ENCODE measurements at places on chromosomes 4 and X. TPM values are rescaled to one million over a fixed set of nuclear protein-coding genes. Genes with fewer than 3 reads are reported as not detected.

Gene SPANXA1
- total RNA-seq = not detected

Gene PTTG2
- not detected for total RNA-seq

Gene TGIF2LX
- not detected for total RNA-seq

Gene NKX6-1
- total RNA-seq = not detected

Gene PDE5A
- 39.7 TPM for total RNA-seq

Gene AREG
- 4.0 TPM for total RNA-seq

Gene SOWAHB
- total RNA-seq = 6.5 TPM

- no peak overlapping the region for H3K27ac ChIP-seq
- H3K27me3 ChIP-seq = no peaks in the 10 kb centered on the region
- no peak overlapping the region for H3K4me3 ChIP-seq
- no peaks in the 10 kb centered on the region for H3K36me3 ChIP-seq
- peaks cover 6% of the 10 kb centered on the region for H3K4me1 ChIP-seq
- no peak for DNase-seq
These were observed 1.2 kb upstream of the TMEM33 start for GRCh38 chr4:41933997-41934503.

DNA sequence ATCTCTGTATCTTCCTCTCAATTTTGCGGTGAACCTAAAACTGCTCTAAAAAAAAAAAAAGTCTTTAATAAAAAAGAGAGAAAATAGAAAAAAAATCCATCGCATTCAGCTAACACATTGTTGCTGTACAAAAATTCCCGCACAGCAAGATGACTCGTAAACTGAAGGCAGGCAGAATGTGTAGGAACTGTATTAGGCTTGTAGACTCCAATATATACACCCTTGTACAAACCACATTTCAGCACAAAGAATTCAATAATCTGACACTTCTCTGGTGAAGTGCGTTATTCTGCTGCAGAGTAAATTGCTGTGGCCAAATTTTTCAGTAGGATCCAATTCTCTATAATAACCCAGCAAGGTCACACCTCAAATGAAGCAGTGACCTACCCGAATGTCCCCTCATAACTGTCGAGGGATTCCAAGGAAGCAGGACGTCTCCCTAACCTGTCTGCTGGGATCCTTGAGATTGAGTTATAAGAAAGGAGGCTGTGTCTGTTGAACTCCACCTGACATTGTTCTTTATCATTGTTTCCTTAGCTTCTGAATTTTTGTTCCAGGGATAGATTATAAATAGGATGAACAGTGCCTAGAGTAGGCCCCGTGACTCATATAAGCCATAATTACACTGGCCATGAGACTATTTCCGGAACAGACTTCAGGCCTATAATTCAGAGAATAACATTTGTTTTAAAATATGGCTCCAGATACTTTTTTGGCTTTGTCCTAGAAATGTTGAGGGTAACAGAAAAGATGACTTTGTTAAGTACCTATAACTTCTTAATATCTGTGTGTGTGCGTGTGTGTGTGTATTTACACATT is 348.3 kb downstream of the PCDH7 start:
- H3K4me3 ChIP-seq = no peak overlapping the region
- no peak for DNase-seq
- H3K4me1 ChIP-seq = peaks cover 17% of the 10 kb centered on the region
- H3K27ac ChIP-seq = peak overlapping the region; percentile 71
- H3K27me3 ChIP-seq = no peaks in the 10 kb centered on the region
- H3K36me3 ChIP-seq = no peaks in the 10 kb centered on the region

DNA sequence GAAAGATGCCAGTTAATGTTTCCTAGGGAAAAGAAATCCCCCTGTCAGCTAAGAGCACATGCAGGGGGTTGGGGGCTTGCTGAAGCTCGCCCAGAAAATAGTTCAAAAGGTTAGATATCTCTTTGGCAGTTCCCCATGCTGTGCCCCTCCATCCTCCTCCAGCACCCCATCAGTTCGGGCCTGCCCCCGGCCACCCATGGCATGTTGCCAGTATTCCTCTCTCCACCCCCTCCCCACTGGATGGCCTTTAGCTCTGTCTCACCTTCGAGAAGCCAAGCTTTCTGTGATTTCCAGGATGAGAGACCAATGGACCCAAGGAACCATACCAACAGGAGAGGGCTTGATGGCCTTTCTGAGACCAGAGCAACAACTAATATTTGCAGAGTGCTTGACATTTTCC is 5.2 kb downstream of the RAB33A start:
- DNase-seq = no peak
- H3K4me3 ChIP-seq = no peak overlapping the region
- no peaks in the 10 kb centered on the region for H3K27me3 ChIP-seq
- no peak overlapping the region for H3K27ac ChIP-seq

DNA sequence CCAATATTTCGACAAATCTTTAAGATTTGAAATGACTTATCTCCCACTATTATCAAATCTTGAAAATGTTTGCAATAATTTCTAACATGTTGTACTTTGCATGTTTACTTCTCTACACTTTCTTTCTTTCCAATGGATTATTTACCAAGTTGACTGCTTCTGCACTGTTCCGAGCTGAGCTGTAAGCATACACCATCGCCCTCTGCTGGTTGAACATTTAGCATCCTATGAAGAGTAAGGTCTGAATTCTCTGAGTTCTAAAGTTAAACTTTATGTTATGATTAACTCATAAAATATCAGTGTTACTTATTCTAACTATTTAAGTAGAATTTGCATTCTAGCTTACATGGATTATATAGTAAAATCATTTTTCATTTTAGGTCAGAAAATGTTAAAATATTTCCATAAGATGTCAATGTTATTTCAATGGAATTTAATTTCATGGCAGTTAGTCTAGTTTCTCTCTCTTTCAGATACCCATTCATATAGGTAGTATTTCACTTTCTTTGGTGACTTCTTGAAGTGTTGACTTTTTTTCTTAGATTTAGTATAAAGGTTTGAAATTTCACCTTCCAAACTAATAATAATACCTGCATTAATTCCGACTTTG is 137.4 kb downstream of the DKK2 start:
- no peak overlapping the region for H3K4me3 ChIP-seq
- no peaks in the 10 kb centered on the region for H3K27me3 ChIP-seq
- no peak overlapping the region for H3K27ac ChIP-seq

DNA sequence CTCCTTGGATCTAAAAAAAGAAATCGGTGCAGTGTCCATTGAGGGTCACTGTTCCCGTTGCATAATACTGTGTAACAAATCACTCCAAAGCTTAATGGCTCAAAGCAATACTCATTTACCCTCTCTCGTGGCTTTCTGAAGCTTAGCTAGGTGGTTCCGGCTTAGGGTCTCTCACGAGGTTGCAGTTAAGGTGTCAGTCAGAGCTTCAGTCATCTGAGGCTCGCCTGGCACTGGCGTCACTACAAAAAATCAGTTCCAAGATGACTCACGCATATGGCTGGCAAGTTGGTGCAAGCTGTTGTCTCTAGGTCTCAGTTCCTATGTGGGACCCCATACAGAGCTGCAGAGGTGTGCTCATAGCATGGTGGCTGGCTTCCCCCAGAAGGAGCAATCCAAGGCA is 91.0 kb downstream of the BEND2 start:
- no peaks in the 10 kb centered on the region for H3K36me3 ChIP-seq
- no peaks in the 10 kb centered on the region for H3K27me3 ChIP-seq
- no peak for DNase-seq
- no peak overlapping the region for H3K4me3 ChIP-seq
- H3K27ac ChIP-seq = no peak overlapping the region

DNA sequence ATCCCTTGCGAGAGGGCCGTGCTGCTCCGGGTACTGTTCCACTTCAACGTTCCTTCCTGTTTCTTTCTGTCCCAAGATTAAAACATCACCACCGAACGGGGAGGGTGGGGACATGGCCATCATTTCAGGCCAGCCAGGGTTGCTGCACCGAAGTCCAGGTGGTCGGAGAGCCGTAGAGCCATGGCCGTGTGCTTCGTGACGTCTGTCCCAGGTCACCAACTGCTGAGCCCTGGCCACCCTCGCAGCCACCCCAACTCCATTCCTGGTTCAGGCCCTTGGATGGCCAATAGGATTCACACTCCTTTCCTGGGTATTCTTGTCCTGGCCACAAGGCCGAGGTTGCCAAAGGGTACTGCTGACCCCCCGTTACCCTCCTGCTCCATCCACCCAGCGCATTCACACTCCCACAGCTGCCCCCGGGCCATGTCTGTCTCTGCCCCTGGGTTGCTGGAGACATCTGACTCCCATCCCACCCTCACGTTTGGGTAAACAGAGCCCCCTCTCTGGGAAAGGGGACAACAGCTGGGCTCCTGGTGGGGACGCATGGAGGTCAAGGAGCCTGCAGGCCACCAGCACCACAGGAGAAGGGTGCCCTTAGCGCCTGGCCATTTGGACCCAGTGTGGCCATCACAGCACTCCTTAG is 103.2 kb downstream of the HMX1 start:
- no peaks in the 10 kb centered on the region for H3K36me3 ChIP-seq
- no peak overlapping the region for H3K4me3 ChIP-seq
- no peak for DNase-seq
- no peaks in the 10 kb centered on the region for H3K27me3 ChIP-seq
- no peaks in the 10 kb centered on the region for H3K4me1 ChIP-seq

- H3K27ac ChIP-seq = no peak overlapping the region
- no peak overlapping the region for H3K4me3 ChIP-seq
- no peaks in the 10 kb centered on the region for H3K4me1 ChIP-seq
These were observed 30.7 kb upstream of the SGMS2 start for GRCh38 chr4:107793996-107794395.

GRCh38 chrX:103637604-103638338 is 9.0 kb downstream of the TCEAL1 start:
- no peak overlapping the region for H3K4me3 ChIP-seq
- no peak overlapping the region for H3K27ac ChIP-seq
- DNase-seq = no peak
- no peaks in the 10 kb centered on the region for H3K4me1 ChIP-seq

- H3K36me3 ChIP-seq = no peaks in the 10 kb centered on the region
- no peak for DNase-seq
- no peaks in the 10 kb centered on the region for H3K4me1 ChIP-seq
- no peak overlapping the region for H3K27ac ChIP-seq
These were observed 457.9 kb downstream of the BCOR start for GRCh38 chrX:39639871-39640270.

GRCh38 chr4:185657699-185658098 is 122.4 kb upstream of the PDLIM3 start:
- peaks cover 19% of the 10 kb centered on the region for H3K36me3 ChIP-seq
- H3K27me3 ChIP-seq = no peaks in the 10 kb centered on the region
- H3K4me3 ChIP-seq = peak overlapping the region; percentile 72
- peak overlapping the region; percentile 77 for H3K27ac ChIP-seq
- H3K4me1 ChIP-seq = peaks cover 6% of the 10 kb centered on the region

DNA sequence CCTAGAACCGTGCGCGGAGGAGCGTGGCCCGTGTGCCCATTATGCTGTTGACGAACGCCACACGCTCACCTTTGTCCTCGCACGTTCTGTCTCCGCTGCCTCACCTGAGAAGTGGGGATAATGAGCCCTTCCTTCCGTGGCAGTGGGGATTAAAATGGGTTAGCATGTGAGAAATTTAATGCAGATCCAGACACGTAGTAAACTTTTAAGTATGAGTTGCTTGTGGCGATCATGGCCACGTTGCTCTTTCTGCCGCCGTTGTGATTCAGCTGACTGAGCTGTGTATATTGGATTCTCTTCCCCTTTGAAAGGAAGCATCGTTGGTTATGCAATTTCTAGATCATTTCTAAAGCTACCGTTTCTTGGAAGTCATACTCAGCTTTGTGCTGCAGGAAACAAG is 16.5 kb downstream of the TBC1D14 start:
- peaks cover 4% of the 10 kb centered on the region for H3K4me1 ChIP-seq
- no peaks in the 10 kb centered on the region for H3K27me3 ChIP-seq
- no peak for DNase-seq
- H3K27ac ChIP-seq = peak overlapping the region; percentile 52
- H3K4me3 ChIP-seq = no peak overlapping the region
- peaks cover 21% of the 10 kb centered on the region for H3K36me3 ChIP-seq

DNA sequence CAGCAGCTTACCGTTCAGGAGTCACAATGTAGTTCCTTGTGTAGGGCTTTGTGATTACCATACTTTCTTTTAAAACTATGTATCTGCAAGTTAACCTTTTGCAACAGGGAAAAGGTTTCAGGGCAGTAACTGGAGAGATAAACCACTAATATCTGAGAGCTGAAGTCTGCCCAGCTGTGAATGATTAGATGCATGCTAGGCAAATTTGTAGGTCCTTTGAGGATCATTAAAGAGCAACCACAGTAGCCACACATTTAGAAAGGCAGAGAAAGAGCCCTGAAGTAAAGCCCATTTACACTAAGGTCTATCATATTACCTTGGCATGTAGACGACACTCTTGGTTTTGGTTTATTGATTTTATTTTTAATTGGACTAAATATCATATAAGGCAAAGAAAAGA is 60.0 kb downstream of the ATP8A1 start:
- no peaks in the 10 kb centered on the region for H3K36me3 ChIP-seq
- H3K4me1 ChIP-seq = no peaks in the 10 kb centered on the region
- H3K27ac ChIP-seq = no peak overlapping the region
- no peak overlapping the region for H3K4me3 ChIP-seq
- no peak for DNase-seq

DNA sequence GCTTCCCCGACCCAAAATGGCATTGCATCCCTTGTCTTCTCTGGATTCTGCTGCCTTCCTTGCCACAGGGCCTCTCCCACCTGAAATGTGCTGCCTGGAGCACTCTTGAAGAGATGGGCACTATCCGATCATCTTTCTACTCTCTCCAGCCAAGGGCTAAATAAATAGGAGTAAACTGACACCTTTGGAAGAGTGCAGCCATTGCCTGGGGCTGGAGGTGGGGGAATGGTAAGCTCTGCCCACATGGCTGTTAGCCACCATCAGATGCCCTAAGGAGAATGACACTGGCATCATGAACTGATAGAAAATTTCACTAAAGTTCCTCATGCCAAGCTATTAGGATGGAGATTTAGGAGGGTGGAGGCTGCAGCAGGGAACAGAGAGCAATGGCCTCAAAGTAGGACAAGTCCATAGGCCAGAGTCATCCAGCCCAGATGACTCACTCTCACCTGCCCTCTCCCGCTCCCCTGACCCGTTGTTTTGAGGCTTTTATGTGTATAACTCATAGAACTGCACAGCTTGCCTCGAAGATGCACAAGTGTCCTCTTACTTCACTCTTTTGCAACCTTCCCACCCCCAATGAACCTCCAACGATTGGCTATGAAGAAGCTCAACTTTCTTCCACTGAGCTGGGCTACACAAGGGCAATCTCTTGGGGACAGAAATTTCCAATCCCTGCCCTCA is 822 bp upstream of the PFKFB1 start:
- no peaks in the 10 kb centered on the region for H3K36me3 ChIP-seq
- H3K27ac ChIP-seq = no peak overlapping the region
- H3K4me3 ChIP-seq = no peak overlapping the region
- DNase-seq = no peak

DNA sequence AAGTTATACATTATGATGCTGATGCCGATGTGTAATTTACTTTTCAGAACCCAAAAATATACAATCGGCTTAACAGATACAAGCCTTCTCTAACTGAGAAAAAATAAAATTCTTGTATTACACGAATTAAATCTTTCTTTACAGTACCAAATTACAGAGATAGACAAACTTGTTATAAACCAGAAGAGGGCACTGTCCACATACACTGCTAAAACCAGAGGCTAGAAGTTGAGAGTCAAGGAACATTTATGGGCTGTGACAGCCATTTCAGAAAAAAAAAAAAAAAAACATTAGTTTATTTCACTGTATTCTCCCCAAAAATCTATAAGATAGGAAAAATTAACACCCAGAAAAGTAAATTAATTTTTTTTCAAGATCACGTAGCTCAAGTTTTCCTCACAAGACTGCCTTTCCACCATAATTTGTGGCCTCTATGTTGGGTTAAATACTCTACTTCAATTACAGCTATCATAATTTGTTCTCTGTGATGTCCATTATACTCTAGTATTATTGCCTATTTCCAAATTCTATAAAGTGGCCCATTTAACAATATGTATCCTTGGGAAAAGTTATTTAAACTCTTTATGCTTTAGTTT is 12.0 kb downstream of the EREG start:
- no peak overlapping the region for H3K27ac ChIP-seq
- no peaks in the 10 kb centered on the region for H3K4me1 ChIP-seq
- H3K4me3 ChIP-seq = no peak overlapping the region
- no peak for DNase-seq
